ENCODE measurements at places on chromosomes 11 and 22.

DNA sequence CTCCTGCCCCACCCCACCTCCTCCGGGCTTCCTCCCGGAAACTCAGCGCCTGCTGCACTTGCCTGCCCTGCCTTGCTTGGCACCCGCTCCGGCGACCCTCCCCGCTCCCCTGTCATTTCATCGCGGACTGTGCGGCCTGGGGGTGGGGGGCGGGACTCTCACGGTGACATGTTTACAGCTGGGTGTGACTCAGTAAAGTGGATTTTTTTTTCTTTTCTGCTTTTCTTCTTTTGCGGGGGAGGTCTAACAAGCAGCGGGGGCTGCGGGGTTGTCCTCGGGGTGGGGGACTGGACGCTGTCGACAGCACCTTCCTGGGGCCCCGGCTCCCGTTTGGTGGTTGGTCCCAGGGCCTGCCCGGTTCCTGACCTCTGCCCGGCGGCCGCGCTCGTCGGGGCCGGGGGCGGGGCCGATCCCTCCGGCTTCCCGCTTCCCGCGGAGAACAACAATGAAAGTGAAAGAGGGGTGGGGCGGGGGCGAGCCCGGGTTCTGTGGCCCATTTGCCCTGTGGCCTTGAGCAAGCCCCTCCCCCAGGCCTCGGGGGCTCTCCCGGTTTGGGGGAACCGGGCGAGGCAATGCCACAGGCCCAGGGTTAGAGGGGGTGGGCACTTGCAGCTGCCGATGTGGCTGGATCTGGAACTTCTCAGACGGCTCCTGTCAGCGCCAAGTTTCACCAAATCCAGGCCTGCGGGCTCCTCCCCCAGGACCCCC, 975 bp upstream of the MDK start:
- DNase-seq = no peak

DNA sequence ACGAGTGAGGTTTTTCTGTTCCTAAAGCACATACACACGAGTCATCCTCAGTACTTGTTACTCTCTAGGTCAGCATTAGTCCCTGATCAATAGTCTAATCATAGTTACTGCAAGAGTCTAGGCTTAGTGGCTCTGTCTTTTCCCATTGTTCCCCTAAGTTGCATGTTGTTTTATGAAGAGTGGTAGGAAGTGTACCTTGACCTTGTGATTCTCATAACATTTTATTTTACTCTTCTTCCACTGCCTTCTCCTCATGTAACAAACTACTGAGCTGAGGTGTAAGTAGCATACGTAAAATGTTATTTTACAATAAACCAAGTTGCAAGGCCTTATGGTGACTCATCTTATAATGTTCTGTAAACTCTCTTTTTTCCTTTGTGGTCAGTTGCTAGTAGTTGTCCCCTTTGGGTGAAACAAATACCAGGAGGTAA, 15.0 kb downstream of the METTL15 start:
- DNase-seq = no peak

DNA sequence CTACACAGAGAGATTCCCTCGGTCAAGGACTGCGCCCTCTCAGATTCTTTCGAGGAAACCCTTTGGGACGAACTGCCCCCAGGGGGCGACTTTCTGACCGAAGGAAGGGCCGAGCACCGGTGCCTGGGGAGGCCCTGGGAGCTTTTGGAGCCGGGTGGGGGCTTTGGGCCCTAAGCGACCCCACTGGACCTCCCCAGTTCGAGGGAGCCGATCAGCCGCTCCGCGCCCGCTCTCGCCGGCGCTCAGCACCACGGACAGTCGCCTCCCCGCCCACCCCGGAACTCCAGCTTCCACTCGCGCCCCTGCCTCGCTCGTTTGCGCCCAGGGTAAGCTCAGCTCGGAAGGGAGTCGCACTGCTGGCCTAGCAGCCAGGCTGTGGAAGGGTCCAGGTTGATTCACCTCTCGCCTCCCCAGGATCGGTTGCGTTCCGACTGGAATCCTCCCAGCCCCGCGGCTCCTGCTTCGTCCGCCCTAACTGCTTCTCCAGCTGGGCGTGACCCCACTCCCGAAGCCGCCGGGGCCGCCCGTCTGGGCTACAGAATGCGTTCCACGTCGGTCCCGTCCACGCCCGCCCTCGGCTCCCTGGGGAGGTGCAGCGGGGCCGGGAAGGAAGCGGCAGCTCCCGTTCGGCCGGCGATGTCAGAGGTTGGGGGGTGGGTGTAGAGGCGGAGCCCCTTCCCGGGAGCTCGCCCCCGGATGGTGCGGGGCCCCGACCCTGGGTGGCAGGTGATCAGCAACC, 428 bp downstream of the SCN3B start:
- DNase-seq = peak; percentile 41

DNA sequence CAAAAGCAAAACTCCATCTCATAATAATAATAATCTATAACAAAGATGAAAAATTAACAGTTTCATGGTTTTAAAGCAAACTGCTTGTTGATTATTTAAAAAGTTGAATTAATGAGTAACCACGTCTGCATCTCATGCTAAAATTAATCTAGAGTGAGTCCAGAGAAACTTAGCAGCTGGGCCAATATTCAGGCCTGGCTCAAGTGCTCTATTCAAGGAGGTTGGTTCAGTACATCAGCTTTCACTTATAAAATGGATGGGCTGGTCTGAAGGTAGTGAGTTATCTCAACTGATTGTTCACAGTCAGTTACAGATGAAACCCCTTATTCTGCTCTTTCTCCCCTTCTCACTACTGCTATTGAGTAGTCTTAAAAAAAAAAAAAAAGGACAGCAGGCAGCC, 23.1 kb downstream of the VSTM5 start:
- DNase-seq = no peak

DNA sequence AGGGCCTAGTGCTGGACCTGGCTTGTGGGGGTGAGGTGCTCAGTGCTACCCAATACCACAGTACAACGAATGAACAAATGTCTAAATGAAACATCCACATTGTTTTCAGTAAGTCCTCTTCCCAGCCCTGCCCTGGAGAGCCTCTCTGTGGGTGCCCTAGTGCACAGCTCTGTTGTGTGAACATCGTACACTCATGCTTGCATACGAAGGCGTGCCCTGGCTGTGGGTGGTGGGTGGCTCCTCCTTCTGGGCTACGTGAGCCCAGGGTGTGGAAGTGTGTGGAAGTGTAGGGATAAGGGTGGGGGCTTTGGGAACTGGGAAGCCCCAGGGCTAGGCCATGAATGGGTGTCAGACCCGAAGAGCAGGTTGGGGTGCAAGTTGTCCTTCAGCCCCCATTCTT, 592 bp upstream of the NLRX1 start:
- DNase-seq = no peak

GRCh38 chr11:61103851-61104423, 1.6 kb downstream of the CD5 start:
- no peak for DNase-seq

- no peak for DNase-seq
Measured at GRCh38 chr22:49725516-49725915, 102.2 kb downstream of the BRD1 start.

DNA sequence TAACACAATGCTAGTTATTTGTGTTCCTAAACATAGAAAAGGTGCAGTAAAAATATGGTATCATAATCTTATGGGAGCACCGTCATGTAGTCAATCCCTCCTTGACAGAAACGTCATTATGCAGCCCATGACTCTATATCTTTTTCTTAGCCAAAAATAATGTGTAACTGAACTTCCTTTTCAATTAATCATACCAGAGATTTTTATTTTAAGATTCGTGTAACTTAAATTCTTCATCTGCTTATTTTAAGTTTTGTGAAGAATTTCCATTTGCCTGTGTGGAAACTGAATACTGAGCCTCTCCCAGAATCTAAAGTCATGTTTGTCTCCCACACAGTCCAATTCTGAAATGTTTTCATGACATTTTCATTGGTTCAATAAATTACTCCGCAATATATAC, 699.1 kb downstream of the KCNA4 start:
- no peak for DNase-seq

DNA sequence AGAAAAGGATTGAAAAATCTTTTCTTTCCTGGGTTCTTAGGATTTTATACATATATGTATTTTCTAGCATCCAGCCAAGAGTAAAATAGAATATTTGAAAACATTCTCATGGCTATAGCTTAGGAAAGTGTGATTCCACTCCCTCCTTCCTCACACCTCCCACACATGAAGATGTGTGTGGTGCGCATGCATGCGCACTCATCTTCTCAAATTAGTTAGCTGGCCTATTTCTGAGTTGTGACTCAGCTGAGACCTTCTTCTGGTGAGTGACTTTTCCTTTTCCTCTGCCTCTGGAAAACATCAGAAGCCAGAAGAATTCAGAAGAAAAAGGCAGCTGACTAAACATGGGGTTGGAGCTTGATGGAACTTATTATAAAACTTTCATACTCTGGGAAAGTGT, 149.8 kb downstream of the OR4C45 start:
- DNase-seq = no peak

- DNase-seq = no peak
Measured at GRCh38 chr11:3195251-3196160, 23.1 kb downstream of the MRGPRG start.

DNA sequence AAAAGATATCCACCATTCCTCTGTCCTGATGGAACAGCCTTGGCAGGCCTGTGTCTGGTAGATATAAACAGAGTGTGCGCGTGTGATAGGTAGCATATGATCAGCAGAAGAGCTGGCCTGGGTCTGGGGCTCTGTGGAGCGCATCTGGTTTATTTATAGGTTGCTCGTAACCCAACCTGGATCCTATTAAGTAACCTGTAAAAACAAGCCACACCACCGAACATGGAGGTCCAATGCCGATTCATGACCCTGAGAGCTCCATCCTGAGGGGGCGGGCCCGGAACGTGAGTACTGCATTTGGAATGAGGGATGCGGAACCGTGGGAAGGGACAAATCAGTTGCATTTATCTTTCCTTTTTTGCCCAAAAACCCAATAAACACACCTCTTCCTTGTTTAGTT, 31.9 kb upstream of the APOL5 start:
- DNase-seq = no peak

DNA sequence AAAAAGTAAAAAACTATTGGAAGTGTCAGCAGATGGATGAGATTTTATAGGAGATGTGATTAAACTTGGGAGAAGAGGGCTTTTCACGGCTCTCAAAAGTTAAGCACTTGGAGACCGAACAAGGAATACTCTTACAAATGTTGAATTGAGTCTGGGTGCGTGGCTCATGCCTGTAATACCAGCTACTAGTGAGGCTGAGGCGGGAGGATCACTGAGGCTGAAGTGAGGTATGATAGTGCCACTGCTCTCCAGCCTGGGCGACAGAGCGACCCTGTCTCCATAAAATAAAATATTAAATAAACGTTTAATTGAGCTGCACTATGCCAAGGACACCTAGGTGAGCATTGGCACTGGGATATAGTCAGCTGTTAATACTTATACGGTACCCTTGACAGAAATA, 1.9 kb downstream of the CEP57 start:
- no peak for DNase-seq

- no peak for DNase-seq
Measured at GRCh38 chr11:113387605-113388211, at the start of gene ANKK1. ANKK1 (plus strand) TSS chr11:113387779; CDS start chr11:113387885, 106 bp downstream.

- no peak for DNase-seq
Measured at GRCh38 chr11:124839128-124839971, 25.9 kb upstream of the ROBO3 start.

DNA sequence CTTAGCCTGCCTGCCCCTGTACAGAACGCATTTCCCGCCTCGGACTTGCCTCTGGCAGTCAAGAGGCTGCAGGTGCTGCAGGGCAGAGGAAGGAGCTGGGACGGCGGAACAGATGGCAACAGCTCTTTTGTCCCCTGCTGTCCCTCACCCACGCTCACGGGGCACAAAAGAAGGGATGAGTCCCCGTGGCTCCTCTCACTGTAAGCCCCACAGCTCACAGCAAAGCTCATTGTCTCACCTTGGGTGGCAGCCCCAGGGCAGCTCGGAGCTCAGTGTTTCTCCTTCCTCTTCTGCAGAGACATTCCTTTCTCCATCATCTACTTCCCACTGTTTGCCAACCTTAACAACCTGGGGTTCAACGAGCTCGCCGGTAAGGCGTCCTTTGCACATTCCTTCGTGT, 24.3 kb downstream of the SLC25A18 start:
- DNase-seq = no peak

DNA sequence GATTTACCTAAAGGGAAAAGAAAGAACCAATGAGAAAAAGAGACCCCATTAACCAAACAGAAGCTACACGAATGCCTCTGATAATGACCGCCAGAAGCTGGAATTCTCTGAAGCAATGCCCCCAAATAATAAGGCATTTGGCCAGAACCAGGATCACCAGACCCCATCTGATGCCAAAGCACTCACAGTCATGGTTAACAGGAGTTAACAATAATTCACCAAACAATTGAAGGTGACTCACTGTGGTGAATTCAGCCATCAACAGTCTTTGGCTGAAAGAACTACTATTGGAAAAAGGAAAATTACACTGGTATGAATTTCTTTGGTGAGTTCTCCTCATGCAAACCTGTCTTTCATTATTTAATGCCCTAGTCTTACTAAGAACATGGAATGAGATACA, 21.9 kb upstream of the NFRKB start:
- DNase-seq = no peak

DNA sequence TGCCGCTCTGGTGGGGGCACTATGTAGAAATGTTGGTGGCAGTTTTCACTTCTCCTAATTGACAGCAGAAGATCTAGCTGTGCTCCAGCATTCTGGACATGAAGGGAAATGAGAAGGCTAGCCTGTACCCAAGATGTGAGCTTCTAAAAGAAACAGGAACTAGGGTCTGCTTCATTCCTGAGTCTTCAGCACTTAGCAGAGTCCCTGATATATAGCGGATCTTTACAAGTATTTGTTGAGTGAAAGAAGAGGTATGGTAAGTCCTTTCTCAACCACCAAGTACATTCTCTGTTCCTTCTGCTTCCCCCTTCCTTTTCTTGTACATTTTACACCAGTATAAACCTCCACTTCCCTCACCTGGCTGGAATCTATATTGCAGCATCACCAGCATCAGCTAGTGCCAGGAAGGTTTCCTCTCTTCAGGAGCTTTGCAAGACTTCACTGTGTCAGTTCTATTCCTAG, 408.3 kb upstream of the CADM1 start:
- DNase-seq = no peak

DNA sequence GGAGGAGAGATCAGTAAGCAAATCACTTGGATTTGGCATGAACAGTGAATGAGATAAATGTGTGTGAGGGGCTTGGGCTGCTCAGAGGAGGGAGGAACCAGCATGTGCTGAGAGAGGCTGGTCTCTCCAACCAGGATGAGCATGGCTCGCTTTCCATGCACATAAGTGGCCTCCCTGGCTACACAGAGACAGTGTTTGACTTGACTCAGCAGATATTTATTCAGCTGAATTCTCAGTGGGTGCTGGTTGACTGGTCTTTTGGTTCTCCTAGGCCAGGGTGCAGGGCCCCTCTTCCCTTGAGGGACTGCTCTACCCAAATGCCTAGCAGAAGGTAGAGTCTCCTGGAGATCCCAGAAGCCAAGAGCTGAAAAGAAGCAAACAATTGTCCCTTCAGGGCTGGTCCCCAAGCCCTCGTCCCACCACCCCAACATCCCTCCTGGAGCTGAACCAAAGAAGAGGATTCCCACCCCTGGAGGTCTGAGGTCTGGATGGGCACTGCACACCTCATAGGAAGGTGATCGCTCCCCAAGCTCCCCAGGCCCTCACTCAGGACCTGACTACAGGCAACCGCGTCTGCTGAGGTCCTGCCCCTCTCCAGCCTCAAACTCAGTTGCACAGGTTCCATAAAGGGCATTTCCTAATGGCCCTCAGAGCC, 3.3 kb upstream of the TRIM29 start:
- no peak for DNase-seq

- no peak for DNase-seq
Measured at GRCh38 chr11:46898396-46899095, 19.8 kb downstream of the LRP4 start.

All from hindlimb muscle (tissue), 1 donor.